ENCODE measurements at places on chromosomes 3 and 15.

- no peak for DNase-seq
Observed at GRCh38 chr15:100131321-100132224, 210.2 kb downstream of the ADAMTS17 start.

DNA sequence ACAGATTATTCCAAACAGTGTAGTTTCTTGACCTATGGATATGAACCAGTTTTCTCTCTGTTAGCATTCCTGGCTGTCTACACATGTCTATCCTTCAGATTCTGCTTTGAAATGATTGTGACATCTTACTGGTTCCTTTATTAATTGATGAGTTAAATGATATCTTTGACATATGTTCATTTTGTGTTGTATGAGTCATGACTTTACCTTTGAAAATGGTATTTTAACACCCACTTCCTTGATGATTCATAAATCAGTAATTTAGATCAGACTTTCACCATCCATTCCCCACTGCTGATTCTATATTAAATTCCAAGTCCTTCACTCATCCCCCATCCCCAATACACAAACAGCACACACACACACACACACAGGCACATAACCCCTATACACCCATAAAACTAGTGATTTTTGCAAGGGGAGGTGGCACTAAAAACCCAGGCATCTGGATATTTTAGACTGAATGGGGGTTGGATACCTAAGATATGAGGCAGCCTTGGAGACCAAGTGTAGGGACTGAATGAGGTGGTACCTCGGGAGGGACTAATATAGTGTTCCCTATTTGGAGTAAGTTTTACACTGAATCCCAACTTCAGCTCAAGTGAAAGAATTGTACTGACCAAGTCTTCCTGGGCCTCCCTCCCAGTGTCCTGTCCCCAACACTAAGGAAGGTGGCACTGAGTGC, 9.7 kb downstream of the CCK start:
- DNase-seq: no peak

- peak; percentile 69 for DNase-seq
Observed at GRCh38 chr15:81293728-81294515, 30.0 kb downstream of the STARD5 start.

GRCh38 chr3:191455257-191455952, 5.6 kb upstream of the PYDC2 start:
- no peak for DNase-seq

GRCh38 chr15:33309602-33310276, 1.0 kb upstream of the RYR3 start:
- DNase-seq: no peak

All from effector CD4-positive, alpha-beta T cell (primary cell).